ENCODE measurements at places on chromosomes 7 and 10. TPM values are rescaled to one million over a fixed set of nuclear protein-coding genes. Genes with fewer than 3 reads are reported as not detected.

DNA sequence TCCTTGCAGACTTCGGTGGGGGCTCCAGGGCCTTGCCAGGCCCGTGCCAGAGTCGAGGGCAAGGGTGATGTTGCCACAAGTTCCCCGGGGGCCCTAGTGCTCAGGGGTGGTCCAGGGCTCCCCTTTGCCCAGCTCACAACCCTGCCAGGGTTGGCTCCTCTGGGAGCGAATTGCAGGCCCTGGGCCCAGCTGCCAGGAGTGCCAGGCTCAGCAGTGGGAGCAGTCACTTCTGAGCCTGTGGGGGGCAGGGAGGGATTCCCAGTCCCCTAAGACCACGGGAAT is 43.8 kb downstream of the TCERG1L start:
- no peak for DNase-seq
- H3K36me3 ChIP-seq, result no peaks in the 10 kb centered on the region
- H3K27me3 ChIP-seq, result peaks cover 72% of the 10 kb centered on the region
- no peak overlapping the region for H3K27ac ChIP-seq

DNA sequence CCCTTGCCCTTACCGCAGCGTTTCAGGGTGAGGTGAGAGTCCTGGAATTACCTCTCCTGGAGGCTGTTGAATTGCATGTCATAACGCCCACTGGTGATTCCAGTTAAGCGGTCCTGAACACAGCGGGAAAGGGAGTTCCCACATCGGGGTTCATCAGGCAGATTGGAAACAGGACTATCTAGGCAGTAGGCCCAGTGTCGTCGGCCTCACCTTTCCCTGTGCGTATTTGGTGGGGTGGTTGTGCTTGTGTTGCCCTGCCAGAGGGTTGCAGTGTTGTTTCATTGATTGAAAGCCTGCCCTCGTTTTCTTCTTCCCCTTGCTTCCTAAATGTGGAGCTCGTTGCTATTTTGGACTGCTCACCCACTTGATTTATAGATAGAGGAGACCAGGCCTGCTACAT is 10.6 kb upstream of the SUN1 start:
- no peaks in the 10 kb centered on the region for H3K27me3 ChIP-seq
- peak overlapping the region; percentile 95 for H3K27ac ChIP-seq
- H3K4me3 ChIP-seq, result no peak overlapping the region
- H3K36me3 ChIP-seq, result no peaks in the 10 kb centered on the region

DNA sequence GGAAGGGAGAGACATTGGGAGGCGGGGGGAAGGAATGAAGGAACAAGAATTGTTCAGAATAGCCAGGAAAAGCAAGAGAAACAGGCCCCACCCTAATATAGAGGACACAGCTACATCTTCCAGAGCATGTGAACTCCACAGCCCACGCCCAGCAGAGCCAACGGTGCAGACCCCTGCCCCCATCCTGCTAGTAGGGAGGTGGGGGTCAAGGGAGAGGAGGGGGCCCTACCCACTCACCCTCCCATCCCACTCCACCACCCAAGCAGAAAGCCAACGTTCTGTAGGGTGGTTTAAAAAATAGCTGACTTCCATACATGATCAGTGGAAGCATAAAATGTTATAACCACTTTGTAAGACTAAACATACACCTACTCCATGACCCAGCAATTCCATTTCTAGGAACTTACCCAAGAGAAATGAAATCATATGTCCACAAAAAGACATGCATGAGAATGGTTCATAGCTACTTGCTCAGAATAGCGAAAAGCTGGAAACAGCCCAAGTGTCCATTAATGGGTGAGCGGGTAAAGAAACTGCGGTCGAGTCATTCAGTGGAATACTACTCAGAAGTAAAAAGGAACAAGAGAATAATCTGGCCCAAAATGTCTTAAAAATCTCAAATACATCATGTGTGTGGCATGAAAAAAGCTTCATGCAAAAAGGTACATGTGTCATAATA is 31.8 kb downstream of the CTBP2 start:
- H3K4me1 ChIP-seq, result peaks cover 92% of the 10 kb centered on the region
- no peak for DNase-seq
- peak overlapping the region; percentile 31 for H3K27ac ChIP-seq

DNA sequence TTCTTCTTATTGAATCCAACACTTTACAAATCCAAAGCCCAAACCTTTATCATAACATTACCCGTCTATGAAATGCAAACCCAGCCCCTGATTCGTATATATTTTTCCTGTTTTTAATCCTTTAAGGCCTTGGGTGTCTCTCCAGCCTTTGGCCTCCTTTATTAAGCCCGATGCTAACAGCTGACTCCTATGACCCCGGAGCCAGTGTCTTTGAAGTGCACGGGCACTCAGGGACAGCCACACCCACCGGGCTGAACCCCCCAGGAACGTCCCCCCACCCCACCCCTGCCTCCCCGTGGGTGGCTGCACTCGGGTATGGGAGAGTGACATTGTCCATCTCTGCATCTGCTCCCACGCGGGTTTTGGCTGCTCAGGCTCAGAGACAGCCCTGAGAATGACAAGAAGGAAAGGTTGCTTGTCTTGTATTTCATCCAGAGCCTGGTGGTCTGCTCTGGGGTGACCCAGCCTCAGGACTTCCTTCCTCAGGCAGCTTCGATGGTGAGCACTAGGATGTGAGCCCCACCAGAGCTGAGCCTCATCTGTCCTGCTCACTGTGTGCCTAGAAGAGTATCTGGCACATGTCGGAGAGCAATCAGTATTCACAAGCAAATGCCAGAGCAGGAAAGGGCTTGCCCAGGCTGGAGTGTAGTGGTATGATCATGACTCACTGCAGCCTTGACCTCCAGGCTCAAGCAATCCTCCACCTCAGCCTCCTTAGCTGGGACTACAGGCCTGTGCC is 210.4 kb downstream of the SKIDA1 start:
- no peaks in the 10 kb centered on the region for H3K27me3 ChIP-seq
- H3K27ac ChIP-seq, result peak overlapping the region; percentile 62
- H3K4me3 ChIP-seq, result no peak overlapping the region

The OR13A1 gene
- total RNA-seq, result not detected

GRCh38 chr7:98520356-98520951 is 96.6 kb upstream of the NPTX2 start:
- H3K4me1 ChIP-seq, result no peaks in the 10 kb centered on the region
- H3K27ac ChIP-seq, result no peak overlapping the region
- H3K4me3 ChIP-seq, result no peak overlapping the region
- no peak for DNase-seq
- peaks cover 34% of the 10 kb centered on the region for H3K27me3 ChIP-seq

- H3K27me3 ChIP-seq, result peaks cover 9% of the 10 kb centered on the region
- H3K4me1 ChIP-seq, result peaks cover 33% of the 10 kb centered on the region
- no peaks in the 10 kb centered on the region for H3K36me3 ChIP-seq
- H3K27ac ChIP-seq, result peak overlapping the region; percentile 65
These were observed 25.5 kb downstream of the FGFBP3 start for GRCh38 chr10:91883549-91884444.
